ELR (cell line): ENCODE measurements at places on chromosomes 1 and 21.

DNA sequence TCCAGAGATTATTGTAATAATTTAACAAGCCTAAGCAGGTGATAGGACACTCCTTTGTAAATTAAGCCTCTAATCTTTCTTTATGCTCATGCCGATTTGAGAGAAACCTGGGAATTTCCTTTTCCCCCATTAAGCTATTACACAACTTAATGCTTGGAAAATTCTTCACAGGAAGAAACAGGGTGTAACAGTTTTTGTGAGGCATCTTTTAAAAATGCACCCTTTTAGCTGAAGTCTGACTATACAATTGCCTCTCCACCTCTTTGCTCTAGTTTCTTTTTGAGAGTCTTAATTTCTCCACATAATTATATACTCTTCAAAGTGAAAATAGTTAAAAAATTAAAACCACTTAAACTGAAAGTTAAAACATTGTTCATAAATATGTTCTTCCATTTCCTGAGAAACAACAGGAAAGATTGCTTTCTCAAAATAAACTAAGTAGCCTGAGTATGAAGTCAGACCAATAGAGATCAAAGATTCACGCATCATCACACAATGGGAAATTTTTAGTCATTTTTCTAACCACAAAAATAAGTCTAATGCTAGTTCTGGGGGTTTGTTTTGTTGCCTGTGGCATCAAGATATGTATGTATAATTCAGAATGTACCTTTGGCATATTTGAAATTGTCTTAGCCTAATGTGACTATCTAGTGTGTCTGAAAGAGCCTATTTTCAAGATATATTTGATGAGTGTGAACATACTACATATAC is 34.7 kb downstream of the LRRC8D start:
- DNase-seq: peak; percentile 82

DNA sequence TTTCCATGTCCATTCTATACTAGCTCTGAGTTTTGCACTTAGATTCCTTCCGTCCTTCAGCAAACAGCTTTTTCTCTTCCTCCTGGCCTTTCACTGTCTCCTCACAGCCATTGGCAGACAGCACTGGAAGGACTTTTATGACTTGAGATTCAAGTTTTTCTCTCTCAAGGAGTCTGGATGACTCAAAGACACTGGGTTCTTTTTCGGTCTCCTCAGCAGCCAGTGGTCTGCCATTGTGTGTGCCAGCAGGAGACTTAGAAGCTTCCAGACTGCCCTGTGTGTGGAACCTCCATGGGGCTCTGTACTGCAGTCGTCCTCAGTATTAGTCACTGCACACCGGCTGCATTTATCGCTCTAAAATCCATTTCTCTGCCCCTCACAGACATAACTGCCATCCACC is 30.5 kb downstream of the NTNG1 start:
- no peak for DNase-seq

DNA sequence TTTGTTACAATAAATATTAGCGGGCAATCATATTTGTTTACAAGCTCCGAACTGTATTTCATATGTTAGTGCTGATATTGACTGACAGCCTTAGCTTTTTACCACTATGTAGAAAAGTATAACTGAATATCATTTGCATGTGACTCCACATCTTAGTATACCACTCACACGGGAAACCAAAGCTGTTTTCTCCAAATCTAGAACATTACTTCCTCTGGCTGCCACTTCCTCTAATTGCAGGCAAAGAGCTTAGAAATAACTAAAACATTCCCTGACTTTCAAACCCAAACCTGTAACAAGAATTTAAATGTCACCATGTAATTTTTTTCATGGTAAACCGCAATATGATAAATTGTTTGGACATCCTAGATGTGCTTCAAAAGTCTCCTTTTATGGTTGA is 174.7 kb downstream of the LBR start:
- DNase-seq: no peak

- peak; percentile 25 for DNase-seq
These were observed 1.4 kb downstream of the EVA1C start for GRCh38 chr21:32413697-32414578.

- DNase-seq: no peak
These were observed 55.9 kb upstream of the ARHGEF16 start for GRCh38 chr1:3398396-3399140.

- peak; percentile 87 for DNase-seq
These were observed 28.9 kb downstream of the S100A6 start for GRCh38 chr1:153506831-153507413.

DNA sequence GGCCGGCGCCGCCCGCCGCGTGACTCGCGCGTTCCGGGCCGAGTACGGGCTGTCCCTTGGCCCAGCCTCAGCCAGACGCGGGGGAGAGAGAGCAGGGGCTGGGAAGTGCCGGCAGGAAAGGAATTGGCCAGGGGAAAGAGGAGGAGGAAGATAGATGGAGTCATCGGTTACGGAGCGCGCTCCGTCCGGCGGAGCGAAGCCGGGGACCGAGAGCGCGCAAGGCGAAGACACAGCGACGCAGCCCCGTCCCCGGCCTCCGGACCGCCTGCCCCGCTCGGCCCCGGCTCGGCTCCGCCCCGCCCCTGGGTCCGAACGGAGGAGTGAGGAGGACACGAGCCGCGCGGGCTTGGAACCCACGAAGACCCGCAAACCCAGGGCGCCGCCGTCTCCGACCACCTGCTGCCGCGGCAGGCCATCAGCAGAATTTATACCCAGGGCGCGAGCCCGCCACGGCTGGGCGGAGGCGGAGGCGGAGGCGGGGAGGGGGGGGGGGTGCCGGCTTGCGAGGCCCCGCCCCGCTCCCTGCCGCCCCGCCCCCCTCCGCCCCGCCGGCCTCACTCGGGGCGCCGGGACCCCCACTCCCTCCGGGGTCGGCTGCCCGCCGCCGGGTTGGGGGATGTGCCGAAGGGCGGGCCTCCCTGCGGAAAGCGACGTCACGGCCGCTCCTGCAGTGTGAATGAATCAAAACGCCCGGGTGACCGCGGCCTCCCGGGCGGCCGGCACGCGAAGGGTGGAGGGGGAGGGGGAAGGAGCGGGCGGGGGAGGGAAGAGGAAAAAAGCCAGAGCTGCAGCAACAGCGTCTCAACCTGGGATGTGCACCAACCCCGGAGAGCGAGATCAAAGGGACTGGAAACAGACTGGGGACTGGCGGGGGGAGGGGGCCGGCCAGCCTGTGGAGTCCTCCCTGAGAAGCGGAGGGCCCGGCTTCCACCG is at the start of gene LHX4:
Gene LHX4 (plus strand): TSS at position 782 of the 933 bp plus-strand sequence. CDS start 266 bp downstream, outside the sequence.
- peak; percentile 64 for DNase-seq

GRCh38 chr1:236287757-236288619 is 6.2 kb upstream of the ERO1B start:
- peak; percentile 30 for DNase-seq

DNA sequence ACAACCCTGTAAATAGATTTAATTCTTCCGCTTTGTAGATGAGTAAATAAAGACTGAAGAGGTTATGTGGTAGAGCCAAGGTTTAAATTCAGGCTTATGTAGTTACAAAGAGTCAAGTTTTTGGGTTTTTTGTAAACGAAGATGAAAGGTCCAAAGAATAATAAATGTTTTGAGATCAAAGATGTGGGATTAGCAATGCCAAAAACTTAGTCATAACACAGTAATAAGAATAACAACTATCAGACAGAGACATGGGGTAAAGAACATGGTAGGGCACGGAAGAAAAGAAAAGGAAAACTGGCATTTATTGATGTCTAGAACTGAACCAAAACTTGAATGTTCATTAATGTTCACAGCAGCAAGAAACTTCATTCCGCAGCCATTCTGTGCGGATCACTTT is 42.9 kb downstream of the EXTL2 start:
- no peak for DNase-seq

GRCh38 chr1:86277936-86278335 is 118.2 kb downstream of the ODF2L start:
- DNase-seq: no peak

DNA sequence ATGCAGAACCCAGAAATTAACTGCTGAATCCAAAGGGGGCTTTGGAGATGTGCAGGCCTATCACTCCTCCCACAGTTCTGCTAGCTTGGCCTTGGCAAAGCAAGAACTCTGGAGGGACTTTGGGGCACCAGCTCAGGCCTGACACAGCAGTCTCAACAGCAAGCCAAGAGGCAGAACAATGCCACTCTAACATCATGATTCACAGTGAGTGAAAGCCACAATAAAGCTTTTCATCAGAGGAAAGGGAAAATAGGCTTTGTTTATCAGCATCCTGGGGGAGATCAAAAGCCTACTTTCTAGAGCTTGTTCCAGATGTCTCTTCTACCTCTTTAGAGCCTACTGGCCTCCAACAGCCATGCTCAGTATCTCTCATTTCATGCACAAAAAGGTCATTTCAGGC is 283.4 kb downstream of the KCNH1 start:
- DNase-seq: no peak

DNA sequence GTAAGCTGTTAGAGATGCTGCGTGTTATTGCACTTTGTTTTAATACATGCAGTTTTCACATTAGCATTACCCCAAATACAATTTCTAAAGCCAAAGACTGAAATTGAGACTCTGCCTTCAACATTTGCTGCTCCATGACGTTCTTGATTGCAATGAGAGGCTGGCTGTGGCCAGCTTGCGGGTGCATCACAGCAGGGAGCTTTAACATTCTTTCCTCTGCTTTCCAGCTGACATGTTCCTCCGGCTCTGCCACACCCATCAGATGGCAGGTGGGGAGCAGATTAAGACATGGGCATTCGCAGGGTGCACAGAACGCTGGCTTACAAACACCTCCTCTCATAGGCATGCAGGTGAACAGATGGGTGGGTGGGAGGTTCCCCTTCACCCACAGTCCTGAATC is 314.1 kb downstream of the DISC1 start:
- no peak for DNase-seq

- no peak for DNase-seq
These were observed 41.8 kb downstream of the MACO1 start for GRCh38 chr1:25472471-25472870.

- peak; percentile 15 for DNase-seq
These were observed 52.7 kb upstream of the VAV3 start for GRCh38 chr1:108017698-108018097.

DNA sequence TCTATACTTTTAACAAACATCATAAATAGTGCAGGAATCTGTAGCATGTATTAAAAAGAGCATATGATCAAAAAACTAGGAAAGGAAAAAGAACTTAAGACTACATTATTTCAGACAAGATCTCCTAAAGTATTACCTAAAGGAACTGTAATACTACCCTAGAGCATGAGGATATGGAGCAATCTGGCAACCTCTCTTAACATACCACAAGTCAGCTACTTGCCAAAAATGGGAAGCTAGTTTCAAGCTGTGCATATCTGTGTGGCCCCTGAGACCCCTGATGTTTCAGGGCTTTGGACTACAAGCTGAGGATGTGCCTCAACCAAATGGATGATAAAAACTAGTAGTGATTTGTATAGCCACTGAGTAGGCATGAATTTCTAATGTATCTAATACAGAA is 525.6 kb downstream of the PTBP2 start:
- DNase-seq: no peak

GRCh38 chr1:27599605-27600497 is 4.1 kb downstream of the AHDC1 start:
- no peak for DNase-seq
